Activated T-cell treated with anti-CD3 and anti-CD28 coated beads, Interleukin-2, amount 50 U/mL, for 72 hours (primary cell): ENCODE measurements at places on chromosomes 7 and 10. TPM values are rescaled to one million over a fixed set of nuclear protein-coding genes. Genes with fewer than 3 reads are reported as not detected.

- no peak overlapping the region for H3K27ac ChIP-seq
- no peak overlapping the region for H3K4me3 ChIP-seq
- H3K27me3 ChIP-seq, result peaks cover 15% of the 10 kb centered on the region
- no peak for DNase-seq
Measured at GRCh38 chr10:43261578-43262396, 5.1 kb downstream of the RASGEF1A start.

- no peak overlapping the region for H3K4me3 ChIP-seq
- DNase-seq, result no peak
- no peak overlapping the region for H3K27ac ChIP-seq
- H3K27me3 ChIP-seq, result peaks cover 8% of the 10 kb centered on the region
- H3K4me1 ChIP-seq, result no peaks in the 10 kb centered on the region
- no peaks in the 10 kb centered on the region for H3K36me3 ChIP-seq
Measured at GRCh38 chr7:55120501-55121198, 101.8 kb downstream of the EGFR start.

DNA sequence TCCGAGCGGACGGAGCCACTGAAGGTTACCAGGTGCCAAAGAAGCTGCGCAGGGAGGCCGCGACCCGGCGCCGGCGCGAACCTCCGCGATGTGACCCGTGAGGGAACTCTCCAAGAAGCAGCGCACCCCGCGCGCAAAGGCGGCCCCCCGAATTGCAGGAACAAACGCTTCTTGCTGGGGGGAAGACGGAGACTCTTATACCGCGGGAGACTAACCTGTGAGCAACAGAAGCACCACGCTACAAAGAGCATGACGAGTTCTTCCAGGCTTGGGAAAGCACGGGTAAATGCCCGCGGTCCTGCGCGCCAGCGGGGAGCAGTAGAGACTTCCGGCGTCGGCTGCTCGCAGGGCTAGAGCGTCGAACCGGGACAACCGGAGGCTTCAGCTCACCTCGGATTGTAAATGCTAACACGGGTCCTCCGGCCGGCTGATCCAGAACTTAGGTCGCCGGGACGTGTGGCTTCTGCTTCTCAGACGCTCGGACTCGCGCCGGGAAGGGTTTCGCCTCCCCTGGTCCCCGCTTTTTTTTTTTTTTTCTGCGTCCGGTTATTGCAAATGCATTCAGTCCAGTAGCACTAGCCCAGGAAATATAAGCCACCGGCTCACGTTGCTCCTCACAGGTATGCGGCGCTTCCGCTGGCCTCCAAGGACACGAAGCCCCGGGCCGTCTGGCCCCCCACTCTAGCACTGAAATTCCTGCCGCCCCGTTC lies at the start of gene COA1:
TSS of gene COA1 (minus strand) at position 310 of the 710 bp plus-strand sequence. CDS start 80,909 bp downstream, outside the sequence.
- H3K4me1 ChIP-seq, result peaks cover 58% of the 10 kb centered on the region
- peak; percentile 85 for DNase-seq
- no peaks in the 10 kb centered on the region for H3K27me3 ChIP-seq

Gene DDC
- total RNA-seq, result not detected

Gene TDRD1
- 0.09 TPM for total RNA-seq
